ENCODE measurements at places on chromosomes 11 and 22. TPM values are rescaled to one million over a fixed set of nuclear protein-coding genes. Genes with fewer than 3 reads are reported as not detected.
A peak's percentile ranks its signal among the peaks of the same experiment; 100 is the strongest.

LRRC10B gene
- total RNA-seq: not detected

OR8D1 gene
- not detected for total RNA-seq

KCNJ1 gene
- not detected for total RNA-seq

CDKN1C gene
- 1.6 TPM for total RNA-seq

PDE2A gene
- not detected for total RNA-seq

DNA sequence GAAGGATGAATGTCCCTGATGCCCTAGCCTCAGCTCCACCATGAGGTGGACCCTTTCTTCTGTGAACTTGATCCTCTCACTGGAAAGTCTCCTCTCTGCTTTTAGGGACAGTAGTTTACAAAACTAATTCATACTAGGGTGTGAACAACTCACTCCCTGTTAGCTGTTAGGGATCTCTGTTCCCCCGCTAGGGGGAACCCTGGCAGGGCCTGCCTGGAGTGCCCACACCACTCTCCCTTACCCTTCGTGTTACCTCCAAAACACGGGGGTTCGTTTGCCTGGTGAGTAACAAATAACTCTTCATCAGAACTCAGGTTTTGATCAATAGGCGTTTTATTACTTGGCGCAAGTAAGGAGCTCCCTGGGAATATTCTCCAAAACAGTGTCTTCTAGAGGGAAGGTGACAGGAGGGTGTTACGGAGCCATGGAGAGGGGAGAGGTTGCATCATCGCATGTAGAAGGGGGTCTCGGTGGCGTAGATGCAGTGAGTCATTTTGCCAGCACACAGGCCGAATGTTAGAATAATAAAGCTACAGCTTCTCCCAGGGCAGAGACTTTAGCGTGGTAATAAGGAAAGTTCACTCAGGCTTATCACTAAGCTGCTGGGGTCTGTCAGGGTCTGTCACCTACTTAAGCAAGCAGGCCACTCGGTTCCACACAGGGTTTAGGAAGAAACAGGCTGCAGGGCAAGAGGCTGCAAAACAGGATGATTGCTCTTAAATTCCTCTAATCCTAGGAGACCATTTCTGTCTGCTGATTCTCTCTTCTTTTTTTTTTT lies 45.8 kb downstream of the C11orf96 start:
- no peak overlapping the region for H3K4me3 ChIP-seq
- peaks cover 8% of the 10 kb centered on the region for H3K4me1 ChIP-seq
- H3K27me3 ChIP-seq: peaks cover 11% of the 10 kb centered on the region
- no peak overlapping the region for H3K27ac ChIP-seq
- no peaks in the 10 kb centered on the region for H3K36me3 ChIP-seq

DNA sequence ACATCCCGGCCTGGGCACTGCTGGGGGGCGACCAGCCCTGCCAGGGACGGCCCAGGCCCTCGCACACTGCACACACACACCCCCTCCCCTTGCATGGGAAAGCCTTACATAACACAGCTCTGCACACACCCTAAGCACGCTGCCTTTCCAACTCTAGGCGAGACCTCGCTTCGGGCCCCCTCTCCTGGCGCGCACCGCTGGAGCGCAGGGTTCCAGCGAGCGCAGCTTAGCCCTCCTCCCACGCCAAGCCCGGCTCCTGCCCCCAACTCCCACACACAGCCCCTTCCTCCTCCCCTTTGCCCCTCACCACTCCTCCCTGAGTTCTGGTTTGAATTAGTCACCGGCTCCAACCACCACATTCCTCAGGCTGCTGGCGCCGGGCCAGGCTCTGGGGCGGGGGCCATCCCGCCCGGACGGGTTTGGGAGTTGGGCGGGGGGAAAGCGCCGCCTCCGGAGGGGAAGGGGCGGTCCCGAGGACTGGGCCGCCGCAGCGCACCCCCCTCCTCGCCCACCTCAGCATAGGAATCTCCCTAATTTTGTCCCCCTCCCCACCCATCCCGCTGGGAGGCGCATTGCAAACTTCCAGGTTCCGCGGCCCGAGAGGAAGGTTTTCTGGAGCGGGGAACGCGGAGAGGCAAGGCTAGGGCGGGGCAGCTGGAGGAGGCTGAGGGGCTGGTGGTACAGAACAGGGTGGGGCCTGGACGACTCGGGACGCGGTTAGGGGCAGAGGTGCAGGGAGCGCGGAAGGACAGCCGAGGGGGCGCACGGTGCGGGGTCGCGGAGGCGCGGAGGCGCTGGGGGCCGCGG lies 966 bp downstream of the AHNAK start:
- peaks cover 30% of the 10 kb centered on the region for H3K4me1 ChIP-seq
- peaks cover 11% of the 10 kb centered on the region for H3K36me3 ChIP-seq
- peak overlapping the region; percentile 85 for H3K4me3 ChIP-seq
- peak overlapping the region; percentile 94 for H3K27ac ChIP-seq
- H3K27me3 ChIP-seq: no peaks in the 10 kb centered on the region

GRCh38 chr22:27750584-27751265 lies 50.8 kb downstream of the MN1 start:
- H3K36me3 ChIP-seq: peaks cover 4% of the 10 kb centered on the region
- DNase-seq: no peak
- peaks cover 21% of the 10 kb centered on the region for H3K4me1 ChIP-seq

DNA sequence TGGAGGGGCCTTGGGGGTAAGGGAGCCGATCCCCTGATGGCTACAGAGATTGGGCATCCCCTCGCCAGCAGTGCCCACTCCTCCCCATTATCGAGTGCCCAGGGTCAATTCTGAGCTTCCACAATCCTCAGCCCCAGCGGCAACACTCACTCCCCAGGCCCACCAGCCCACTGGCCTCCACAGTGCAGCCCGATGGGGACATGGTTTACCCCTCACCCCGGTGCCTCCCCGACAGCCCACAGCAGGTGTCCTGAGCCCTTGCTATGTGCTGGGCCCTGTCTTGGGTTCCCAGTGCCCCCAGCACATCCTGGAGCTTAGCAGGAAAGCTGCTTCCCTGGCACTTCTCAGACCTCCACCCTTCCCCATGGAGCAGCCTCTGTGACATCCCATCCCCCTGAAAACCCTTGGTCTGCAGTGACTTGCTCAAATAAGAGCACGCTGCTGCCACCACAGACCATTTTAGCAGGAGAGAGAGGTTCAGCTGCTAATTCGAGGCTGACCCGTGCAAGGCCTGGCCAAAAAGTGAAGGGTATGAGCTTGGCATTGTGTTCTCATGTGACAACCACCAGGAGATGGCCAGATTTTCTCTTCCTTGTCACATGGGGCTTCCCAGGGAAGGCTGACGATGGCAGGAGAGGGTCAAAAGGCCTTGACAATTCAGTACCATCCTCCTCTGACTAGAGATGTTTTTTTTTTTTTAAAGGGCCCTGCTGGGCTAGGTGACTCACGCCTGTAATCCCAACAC lies 23.6 kb downstream of the KCNJ4 start:
- no peak overlapping the region for H3K27ac ChIP-seq
- H3K4me3 ChIP-seq: no peak overlapping the region
- H3K4me1 ChIP-seq: peaks cover 2% of the 10 kb centered on the region
- DNase-seq: no peak

Data from IMR-90 (cell line).